ENCODE measurements at places on chromosomes 4 and X. TPM values are rescaled to one million over a fixed set of nuclear protein-coding genes. Genes with fewer than 3 reads are reported as not detected.
A peak's percentile ranks its signal among the peaks of the same experiment; 100 is the strongest.

DNA sequence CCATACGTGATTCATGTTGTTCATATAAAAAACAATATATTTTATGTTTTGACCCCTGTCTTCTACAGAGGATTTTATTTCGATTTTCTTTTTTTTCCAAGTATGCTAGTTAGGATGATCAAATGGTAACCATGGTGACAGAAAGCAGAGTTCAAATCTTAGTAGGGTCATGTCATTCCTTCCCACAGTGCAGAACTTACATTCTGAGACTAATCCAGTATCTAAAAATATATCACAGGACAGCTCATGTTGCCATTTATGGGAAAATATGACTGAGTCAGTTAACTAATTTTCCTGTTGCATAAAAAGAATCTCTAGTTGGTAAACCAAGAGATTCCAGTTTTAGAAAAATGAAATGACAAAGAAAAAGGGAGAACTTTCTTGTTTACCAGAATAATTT is 209.5 kb downstream of the PARM1 start:
- H3K36me3 ChIP-seq = no peaks in the 10 kb centered on the region
- H3K27me3 ChIP-seq = no peaks in the 10 kb centered on the region
- peaks cover 3% of the 10 kb centered on the region for H3K4me1 ChIP-seq
- no peak overlapping the region for H3K4me3 ChIP-seq
- peak overlapping the region; percentile 52 for H3K27ac ChIP-seq

CLTRN gene
- total RNA-seq = not detected

CXorf51B gene
- not detected for total RNA-seq

KLHL8 gene
- total RNA-seq = 5.4 TPM

- no peak for DNase-seq
- H3K27me3 ChIP-seq = no peaks in the 10 kb centered on the region
- H3K27ac ChIP-seq = no peak overlapping the region
Observed at GRCh38 chr4:6233929-6234328, 33.6 kb upstream of the JAKMIP1 start.

DNA sequence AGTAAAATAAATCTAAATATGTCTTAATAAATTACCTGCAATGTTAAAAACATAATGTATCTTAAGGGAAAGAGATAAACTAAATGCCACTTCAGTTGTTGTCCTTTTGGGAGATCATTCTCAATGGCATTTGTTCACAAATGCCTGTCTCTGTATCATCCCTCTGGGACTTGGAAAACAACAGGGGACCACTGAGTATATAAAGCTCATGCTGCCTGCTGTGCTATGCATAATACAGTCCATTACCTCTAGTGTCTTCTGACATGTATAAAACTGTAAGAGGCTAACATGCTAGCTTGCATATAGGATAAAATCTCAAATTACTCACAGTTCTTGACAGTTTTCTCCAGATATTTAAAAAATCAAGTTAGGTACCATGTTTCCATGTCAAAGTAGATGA is 503.9 kb downstream of the PDHA2 start:
- H3K4me1 ChIP-seq = no peaks in the 10 kb centered on the region
- no peak for DNase-seq
- no peaks in the 10 kb centered on the region for H3K36me3 ChIP-seq
- H3K4me3 ChIP-seq = no peak overlapping the region

GRCh38 chr4:95637043-95637600 is 88.3 kb upstream of the UNC5C start:
- H3K27ac ChIP-seq = no peak overlapping the region
- H3K36me3 ChIP-seq = no peaks in the 10 kb centered on the region

DNA sequence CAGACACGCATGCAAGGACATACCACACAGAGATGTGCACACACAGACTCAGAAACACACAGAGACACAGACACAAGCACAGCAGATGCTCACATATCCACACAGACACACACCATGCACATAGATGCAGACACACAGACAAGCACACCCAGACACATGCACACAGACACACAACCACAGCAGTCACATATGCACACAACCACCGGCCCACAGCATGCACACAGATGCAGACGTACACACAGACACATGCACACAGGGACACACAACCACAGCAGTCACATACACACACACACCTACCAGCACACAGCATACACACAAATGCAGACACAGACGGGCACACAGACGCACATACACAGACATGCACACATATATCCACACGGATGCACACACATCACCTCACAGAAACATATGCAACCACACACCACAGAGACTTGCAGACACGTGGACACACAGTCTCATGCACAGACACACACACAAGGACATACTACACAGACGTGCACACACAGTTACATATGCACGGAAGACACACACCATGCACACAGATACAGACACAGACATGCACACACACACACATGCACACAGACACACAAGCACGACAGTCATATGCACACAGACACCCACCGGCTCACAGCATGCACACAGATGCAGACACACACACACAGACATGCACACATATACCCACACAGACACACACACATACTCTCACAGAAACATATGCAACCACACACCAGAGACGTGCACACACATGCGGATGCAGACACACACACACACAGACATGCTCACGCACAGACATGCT is 25.2 kb upstream of the SLC25A6 start:
- H3K4me1 ChIP-seq = no peaks in the 10 kb centered on the region
- no peaks in the 10 kb centered on the region for H3K27me3 ChIP-seq
- no peak overlapping the region for H3K27ac ChIP-seq
- peaks cover 75% of the 10 kb centered on the region for H3K36me3 ChIP-seq

ZNF827 gene
- total RNA-seq = 19.5 TPM

GRCh38 chrX:123087326-123087725 is 96.8 kb upstream of the GRIA3 start:
- DNase-seq = no peak
- no peaks in the 10 kb centered on the region for H3K27me3 ChIP-seq
- no peak overlapping the region for H3K4me3 ChIP-seq
- no peak overlapping the region for H3K27ac ChIP-seq
- H3K4me1 ChIP-seq = no peaks in the 10 kb centered on the region
- no peaks in the 10 kb centered on the region for H3K36me3 ChIP-seq

DNA sequence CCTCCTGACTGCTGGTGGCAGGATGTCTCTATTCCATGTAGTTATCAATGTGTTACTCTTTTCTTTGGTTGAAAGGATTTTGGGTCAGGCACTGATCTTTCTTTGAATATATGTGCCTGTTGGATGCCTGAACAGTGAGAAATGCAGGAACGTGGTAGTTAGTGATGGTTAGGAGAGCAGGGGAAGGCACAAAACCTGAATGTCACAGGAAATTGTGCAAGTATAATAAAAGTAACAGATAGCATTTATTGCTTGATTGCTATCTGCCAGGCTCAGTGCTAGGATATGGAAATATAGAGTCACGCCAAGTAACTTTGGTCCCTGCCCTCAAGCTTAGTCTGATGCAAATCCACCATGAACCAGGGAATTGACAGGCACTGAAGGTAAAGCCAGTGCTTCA is 219.8 kb upstream of the FAT1 start:
- no peaks in the 10 kb centered on the region for H3K36me3 ChIP-seq
- no peaks in the 10 kb centered on the region for H3K27me3 ChIP-seq
- no peak for DNase-seq
- H3K4me3 ChIP-seq = no peak overlapping the region
- H3K27ac ChIP-seq = no peak overlapping the region

DNA sequence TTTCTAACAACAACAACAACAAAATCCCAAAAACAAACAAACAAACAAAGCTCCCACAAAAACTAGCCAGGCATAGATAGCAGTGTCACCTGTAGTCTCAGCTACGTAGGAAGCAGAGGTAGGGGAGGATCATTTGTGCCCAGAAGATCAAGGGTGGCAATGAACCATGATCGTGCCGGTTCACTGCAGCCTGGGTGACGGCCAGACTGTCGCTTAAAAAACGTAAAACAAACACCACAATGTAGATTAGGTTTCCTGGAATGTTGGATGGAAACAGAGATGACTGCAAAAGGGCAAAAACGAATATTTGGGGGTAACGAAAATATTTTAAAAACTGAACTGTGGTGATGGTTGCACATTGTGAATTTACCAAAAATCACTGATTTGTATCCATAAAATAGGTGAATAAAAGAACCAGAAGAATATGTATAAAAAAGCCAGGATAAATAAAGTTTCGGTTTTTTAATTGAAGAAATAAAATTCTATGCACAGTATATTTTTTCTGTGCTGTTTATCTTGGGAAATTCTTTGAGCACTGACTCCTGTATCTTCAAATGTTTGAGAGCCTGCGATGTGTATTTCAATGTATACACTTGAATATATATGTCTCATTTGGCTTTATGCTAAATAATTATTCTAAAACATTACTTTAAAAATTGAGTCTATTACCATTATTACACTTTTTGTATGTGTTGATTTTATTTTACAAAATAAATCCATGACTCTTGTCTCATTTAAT is 1477.0 kb downstream of the PCDH7 start:
- no peak for DNase-seq
- no peaks in the 10 kb centered on the region for H3K4me1 ChIP-seq
- H3K27ac ChIP-seq = no peak overlapping the region
- H3K36me3 ChIP-seq = no peaks in the 10 kb centered on the region

GRCh38 chrX:70485466-70485865 is 40.8 kb downstream of the DLG3 start:
- no peaks in the 10 kb centered on the region for H3K27me3 ChIP-seq
- no peak overlapping the region for H3K27ac ChIP-seq
- peaks cover 3% of the 10 kb centered on the region for H3K4me1 ChIP-seq
- no peak for DNase-seq
- H3K4me3 ChIP-seq = no peak overlapping the region
